ENCODE measurements at places on chromosomes 13 and 19.

GRCh38 chr19:9309974-9310446 lies 372 bp upstream of the ZNF699 start:
- DNase-seq: peak; percentile 87

- peak; percentile 74 for DNase-seq
Observed at GRCh38 chr19:46859637-46860124, 1.1 kb upstream of the ARHGAP35 start.

GRCh38 chr13:95420501-95420900 lies 119.2 kb upstream of the ABCC4 start:
- no peak for DNase-seq

DNA sequence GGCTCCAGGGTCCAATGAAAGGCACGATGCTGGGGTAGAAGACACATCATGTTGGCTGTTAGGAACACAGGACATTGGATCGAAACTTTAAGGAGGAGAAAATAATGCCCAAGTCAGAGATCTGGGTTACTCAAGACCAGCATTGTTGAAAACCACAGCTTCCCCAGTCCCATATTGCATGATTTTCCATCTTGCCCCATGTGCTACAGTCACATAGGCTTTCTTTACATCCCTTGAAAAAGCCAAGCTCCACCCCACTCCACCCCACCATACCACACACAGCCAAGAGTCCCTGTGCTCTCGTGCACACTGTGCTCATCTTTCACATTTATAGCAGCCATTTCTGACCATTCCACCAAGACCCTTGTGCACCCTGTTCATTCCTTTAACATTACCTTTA lies 636.2 kb downstream of the DIAPH3 start:
- no peak for DNase-seq

DNA sequence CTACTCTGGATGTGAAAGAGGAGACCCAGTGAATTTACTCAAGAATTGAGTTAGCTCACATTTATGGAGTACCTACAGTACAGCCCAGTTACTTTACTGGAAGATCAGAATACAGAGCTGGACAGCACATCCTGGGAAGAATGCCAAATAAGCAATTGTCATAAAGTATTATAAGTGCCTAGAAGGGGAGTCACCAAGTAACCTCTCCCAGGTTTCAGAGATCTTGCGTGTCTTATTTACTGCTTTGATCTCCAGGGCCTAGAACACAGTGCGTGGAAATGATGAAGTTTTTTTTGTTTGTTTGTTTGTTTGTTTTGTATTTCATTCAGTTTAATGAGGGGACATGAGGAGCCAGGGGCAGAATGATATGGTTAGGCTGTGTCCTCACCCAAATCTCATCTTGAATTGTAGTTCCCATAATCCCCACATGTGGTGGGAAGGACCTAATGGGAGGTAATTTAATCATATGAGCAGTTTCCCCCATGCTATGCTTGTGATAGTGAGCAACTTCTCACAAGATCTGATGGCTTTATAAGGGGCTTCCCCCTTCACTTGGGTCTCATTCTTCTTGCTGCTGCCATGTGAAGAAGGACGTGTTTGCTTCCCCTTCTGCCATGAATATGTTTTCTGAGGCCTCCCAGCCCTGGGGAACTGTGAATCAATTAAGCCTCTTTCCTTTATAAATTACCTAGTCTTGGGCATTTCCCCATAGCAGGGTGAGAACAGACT lies 5.2 kb downstream of the GARRE1 start:
- DNase-seq: no peak

- DNase-seq: no peak
Observed at GRCh38 chr19:38658462-38659306, 11.2 kb downstream of the ACTN4 start.

- no peak for DNase-seq
Observed at GRCh38 chr19:3818918-3819317, 32.7 kb upstream of the MATK start.

All from amygdala (tissue), 56 donors.